ENCODE measurements at places on chromosomes 6 and 20.

GRCh38 chr20:568673-569415 is 25.3 kb upstream of the CSNK2A1 start:
- no peak overlapping the region for H3K27ac ChIP-seq
- H3K4me1 ChIP-seq: peaks cover 11% of the 10 kb centered on the region
- H3K4me3 ChIP-seq: no peak overlapping the region
- no peaks in the 10 kb centered on the region for H3K36me3 ChIP-seq

DNA sequence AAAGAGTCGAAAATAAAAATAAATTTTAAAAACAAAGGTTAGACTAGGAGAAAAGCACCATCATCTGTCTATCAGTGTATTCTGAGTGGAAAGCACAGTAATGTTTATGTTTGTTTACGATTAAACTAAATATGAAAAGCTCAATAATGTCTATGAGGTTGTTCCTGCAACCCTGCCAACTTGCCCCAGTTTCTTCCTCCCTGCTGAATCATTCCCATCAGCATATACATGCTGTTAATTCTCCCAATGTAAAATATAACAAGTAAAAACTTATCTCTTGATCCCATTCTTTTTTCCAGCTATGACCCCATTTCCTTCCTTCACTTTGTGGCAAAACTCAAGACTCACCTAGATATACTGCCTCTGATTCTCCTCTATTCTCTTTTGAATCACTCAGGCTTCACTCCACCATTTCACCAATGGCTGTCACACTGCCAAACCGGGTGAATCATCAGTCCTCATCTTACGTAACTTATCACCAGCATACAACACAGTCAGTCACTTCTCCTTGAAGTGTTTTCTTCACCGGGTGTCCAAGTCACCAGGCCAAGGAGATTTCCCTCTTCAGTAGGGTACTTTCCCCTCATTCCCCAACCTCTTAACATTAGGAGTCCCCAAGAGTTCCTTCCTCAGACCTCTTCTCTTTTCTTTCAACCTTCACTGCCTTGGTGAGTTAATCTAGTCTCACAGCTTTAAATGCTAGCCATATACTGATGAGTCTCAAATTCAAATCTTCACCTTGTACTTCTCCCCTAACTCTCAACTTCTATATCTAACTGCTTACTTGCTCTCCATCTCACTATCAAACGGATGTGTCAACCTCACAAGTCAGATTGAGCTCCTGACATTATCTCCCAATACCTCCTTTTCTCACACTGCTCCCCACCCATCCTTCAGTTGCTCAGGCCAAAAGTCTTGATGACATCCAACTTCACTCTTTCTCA is 6.2 kb downstream of the TMEM242 start:
- no peaks in the 10 kb centered on the region for H3K27me3 ChIP-seq
- peak overlapping the region; percentile 2 for H3K27ac ChIP-seq
- peaks cover 28% of the 10 kb centered on the region for H3K4me1 ChIP-seq
- peak; percentile 88 for DNase-seq
- H3K36me3 ChIP-seq: peaks cover 33% of the 10 kb centered on the region
- no peak overlapping the region for H3K4me3 ChIP-seq

DNA sequence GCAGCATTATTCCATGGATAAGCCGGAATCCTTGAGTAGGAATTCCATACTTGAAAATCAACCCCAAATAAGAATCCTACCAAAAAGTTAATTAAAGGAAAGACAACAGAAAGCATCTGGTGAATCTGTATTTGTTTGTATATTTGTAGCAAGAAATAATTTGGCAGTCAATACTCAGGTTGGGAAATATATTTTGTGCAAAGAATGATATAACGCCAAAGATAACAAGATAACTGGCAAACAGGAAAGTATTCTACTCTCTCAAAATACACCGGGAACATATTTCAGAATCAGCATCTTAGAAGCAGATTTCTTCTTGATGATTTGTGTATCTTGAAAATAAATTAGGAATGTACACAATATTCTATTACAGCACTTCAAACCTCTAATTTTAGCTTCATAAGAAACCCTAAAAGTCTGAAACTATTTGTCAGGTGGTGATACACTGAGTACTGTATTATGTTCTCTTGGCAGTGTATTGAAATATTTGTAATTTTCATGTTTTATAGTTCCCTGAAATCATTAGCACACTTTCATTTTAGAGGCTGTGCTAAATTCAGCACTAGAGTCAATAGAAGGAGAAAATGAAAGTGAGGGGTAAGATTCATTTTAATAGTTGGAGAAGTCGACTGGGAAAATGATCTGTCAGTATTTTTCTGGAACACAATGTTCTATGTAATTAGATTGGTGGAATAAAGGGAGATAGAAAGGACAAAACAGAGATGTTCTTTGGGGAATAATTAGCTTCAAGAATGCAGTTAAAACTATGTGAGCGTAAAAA is 879.7 kb upstream of the GJE1 start:
- DNase-seq: no peak
- H3K4me1 ChIP-seq: peaks cover 8% of the 10 kb centered on the region
- no peak overlapping the region for H3K27ac ChIP-seq
- H3K36me3 ChIP-seq: no peaks in the 10 kb centered on the region
- no peaks in the 10 kb centered on the region for H3K27me3 ChIP-seq
- no peak overlapping the region for H3K4me3 ChIP-seq

DNA sequence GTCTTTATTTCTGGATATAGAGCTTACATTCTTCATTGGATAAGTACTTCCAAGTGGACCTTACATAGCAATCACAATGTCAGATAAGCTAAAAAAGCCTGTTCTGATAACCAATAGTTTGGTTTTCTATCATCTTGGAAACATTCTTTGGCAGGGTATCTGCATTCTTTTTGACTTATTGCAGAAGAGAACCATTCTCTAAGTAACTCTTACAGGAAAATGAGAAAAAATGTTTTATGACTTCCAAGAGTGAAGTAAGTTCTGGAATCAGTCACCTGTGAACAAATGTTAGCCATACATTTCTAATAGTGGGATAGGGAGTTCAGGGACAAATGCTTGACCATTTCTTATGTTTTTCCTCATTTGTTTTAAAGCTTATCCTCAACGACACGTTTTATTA is 564.0 kb downstream of the CD109 start:
- DNase-seq: no peak
- H3K36me3 ChIP-seq: no peaks in the 10 kb centered on the region
- no peak overlapping the region for H3K27ac ChIP-seq
- H3K4me1 ChIP-seq: peaks cover 5% of the 10 kb centered on the region

- H3K4me3 ChIP-seq: peak overlapping the region; percentile 31
- no peak overlapping the region for H3K27ac ChIP-seq
- H3K27me3 ChIP-seq: peaks cover 100% of the 10 kb centered on the region
- DNase-seq: no peak
- H3K4me1 ChIP-seq: peaks cover 50% of the 10 kb centered on the region
These were observed 38.7 kb downstream of the NCR2 start for GRCh38 chr6:41373919-41374617.

DNA sequence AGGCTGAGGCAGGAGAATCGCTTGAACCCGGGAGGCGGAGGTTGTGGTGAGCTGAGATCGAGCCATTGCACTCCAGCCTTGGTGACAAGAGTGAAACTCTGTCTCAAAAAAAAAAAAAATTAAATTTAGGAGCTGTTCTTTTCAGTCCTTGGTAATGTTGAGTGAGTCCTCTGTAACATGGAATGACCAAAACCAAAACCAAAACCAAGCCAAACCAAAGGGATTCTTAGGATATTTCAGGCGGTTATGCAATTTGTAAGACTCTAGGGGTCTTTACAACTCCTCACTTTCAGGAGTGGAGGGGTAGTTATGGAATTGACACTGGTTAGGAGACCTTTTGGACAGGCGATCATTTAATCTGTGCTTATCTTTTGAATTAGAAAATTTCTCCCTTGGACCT is 15.8 kb downstream of the TIAM2 start:
- no peaks in the 10 kb centered on the region for H3K4me1 ChIP-seq
- DNase-seq: no peak
- H3K4me3 ChIP-seq: no peak overlapping the region
- no peaks in the 10 kb centered on the region for H3K36me3 ChIP-seq
- H3K27ac ChIP-seq: no peak overlapping the region
- no peaks in the 10 kb centered on the region for H3K27me3 ChIP-seq

DNA sequence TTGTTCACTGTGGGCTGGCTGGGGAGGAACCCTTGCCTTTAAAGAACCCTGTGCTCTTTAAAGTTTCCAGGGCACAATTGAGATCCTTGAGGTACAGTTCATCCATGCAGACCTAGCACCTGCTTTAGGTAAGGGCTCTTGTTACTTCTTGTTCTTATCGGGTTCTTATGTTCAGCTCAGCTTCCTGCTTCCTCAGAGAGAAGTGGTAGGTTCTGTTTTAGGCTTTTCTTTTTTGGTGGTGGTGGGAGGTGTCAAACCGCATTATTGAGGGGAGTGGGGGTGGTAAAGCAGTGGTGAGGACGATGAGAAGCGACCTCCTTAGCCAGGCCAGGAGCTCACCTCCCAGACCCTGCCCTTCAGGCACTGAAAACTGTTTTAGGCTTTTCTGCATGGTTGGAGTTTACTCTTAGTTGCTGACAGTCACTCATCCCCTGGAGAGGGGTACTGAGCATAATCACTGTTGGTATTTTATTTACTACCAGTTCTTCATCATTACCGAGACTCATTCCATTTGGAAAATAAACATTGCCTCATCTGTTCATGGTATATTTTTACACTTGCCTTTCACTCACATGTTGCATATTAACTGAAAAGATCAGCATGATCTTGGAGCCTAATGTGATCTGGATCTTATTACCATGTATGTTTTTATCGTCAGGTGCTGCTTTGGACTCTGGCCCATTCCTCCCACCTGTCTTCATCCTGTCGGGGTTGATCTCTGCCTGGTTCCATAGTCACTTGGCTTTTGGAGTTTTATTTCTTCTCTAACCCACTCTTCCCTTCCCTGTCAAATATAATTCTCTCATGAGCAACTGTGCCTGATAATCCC is 35.4 kb downstream of the SLC16A10 start:
- no peak for DNase-seq
- no peaks in the 10 kb centered on the region for H3K36me3 ChIP-seq
- no peak overlapping the region for H3K27ac ChIP-seq
- H3K4me3 ChIP-seq: no peak overlapping the region
- no peaks in the 10 kb centered on the region for H3K4me1 ChIP-seq

DNA sequence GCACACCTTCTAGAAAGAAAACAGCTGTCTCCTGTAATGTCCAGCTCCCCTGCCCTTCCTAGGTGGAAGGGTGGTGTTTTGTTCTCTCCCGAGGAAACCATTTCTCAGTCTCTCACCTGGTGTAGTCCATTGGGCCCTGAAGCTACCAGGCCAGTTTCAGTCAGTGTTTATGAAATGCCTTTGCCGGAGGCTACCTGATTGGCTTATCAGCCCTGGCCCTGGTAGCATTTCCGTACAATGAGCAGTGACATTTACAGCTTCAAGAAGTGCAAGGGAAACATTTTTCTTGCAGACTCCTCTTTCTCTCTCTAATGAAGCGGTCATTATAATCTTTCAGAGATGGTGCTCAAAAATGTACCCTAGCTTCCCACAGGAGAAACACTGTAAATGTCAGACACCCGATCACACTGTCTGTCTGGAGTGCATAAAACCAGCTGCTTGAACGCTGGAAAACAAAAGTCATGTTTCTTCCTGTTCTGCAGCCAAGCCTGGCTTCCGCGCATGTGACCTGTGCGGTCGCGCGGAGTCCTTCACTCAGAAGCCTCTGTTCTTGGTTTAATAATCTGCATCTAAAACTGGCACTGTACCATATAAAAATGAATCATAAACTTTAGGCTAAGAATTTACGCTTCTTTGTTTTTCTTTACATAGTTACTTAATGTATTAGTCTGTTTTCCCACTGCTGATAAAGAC is 28.4 kb upstream of the SAYSD1 start:
- H3K36me3 ChIP-seq: no peaks in the 10 kb centered on the region
- peaks cover 17% of the 10 kb centered on the region for H3K27me3 ChIP-seq
- H3K4me1 ChIP-seq: peaks cover 3% of the 10 kb centered on the region
- no peak for DNase-seq
- H3K4me3 ChIP-seq: no peak overlapping the region
- no peak overlapping the region for H3K27ac ChIP-seq

GRCh38 chr6:111710911-111711310 is 105.2 kb upstream of the TRAF3IP2 start:
- H3K36me3 ChIP-seq: no peaks in the 10 kb centered on the region
- H3K27me3 ChIP-seq: no peaks in the 10 kb centered on the region
- no peak overlapping the region for H3K4me3 ChIP-seq
- peak overlapping the region; percentile 5 for H3K27ac ChIP-seq

DNA sequence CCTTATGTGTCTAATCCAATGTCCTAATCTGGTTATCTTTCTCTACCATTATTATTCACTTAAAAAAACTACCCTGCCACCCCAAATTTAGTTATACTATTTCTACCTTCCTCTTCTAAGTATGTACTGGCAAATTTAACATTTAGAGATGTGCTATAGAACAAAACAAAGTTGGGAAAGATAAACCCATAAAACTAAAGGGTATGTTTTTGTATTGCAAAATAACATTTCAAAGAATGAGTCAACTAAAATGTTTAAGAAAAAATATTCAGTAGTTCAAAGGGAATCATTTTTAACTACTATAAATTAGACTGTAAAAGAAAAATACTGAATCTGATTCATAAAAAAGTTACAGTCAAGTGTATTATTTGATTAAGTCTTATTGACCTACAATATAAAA is 103.0 kb downstream of the LMBRD1 start:
- no peak overlapping the region for H3K27ac ChIP-seq
- H3K4me3 ChIP-seq: no peak overlapping the region
- H3K27me3 ChIP-seq: no peaks in the 10 kb centered on the region
- DNase-seq: no peak

GRCh38 chr20:21048841-21049273 is 57.3 kb downstream of the LINC00237 start:
- peaks cover 25% of the 10 kb centered on the region for H3K27me3 ChIP-seq
- H3K36me3 ChIP-seq: no peaks in the 10 kb centered on the region
- DNase-seq: no peak

GRCh38 chr6:170228946-170229310 is 62.0 kb downstream of the DLL1 start:
- no peaks in the 10 kb centered on the region for H3K36me3 ChIP-seq
- no peak for DNase-seq
- no peak overlapping the region for H3K4me3 ChIP-seq

GRCh38 chr20:44087857-44088120 is 99.2 kb downstream of the JPH2 start:
- H3K4me1 ChIP-seq: peaks cover 14% of the 10 kb centered on the region
- H3K4me3 ChIP-seq: no peak overlapping the region
- H3K27ac ChIP-seq: no peak overlapping the region
- DNase-seq: no peak
- peaks cover 8% of the 10 kb centered on the region for H3K27me3 ChIP-seq
- no peaks in the 10 kb centered on the region for H3K36me3 ChIP-seq

DNA sequence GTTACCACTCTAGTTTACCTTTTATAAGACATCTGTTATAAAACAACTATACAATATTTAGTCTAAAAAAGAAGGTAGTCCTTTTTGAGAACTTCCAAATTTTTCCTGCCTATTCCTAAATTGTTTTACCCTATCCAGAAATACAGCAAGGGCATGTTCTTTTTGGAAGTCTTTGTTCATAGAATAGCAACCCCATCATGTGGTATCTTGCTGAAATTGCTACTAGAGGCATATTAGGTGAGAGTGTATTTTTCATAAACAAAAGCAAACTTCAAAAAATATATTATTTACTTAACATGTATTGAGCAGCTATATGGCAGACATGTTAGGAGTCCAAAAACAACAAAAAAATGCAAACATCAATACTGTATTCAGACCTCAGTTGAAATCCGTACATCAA is 371.8 kb upstream of the NRSN1 start:
- no peaks in the 10 kb centered on the region for H3K4me1 ChIP-seq
- no peaks in the 10 kb centered on the region for H3K36me3 ChIP-seq
- H3K27me3 ChIP-seq: no peaks in the 10 kb centered on the region
- no peak overlapping the region for H3K27ac ChIP-seq
